AG04449 (cell line): ENCODE measurements at places on chromosomes 16 and 17.

DNA sequence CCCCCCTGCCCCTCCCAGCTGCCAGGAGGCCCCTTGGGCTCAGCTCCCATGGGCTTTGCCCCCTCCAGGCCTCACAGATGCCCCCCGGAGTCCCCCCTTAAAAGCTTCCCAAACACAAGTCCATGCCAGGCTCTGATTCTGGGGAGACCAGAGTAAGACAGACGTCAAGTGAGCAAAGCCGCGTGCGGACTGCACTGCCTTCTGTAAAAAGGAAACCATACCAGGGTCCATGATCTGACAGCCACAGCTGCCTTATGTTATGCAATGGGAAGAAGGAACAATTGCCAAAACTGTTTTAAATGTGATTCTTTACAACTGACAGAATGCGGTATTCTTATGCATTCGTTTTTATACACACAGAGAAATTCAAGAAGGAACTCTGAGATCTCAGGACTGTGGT lies 17.9 kb upstream of the HEXD start:
- DNase-seq: no peak

- no peak for DNase-seq
These were observed 102.1 kb downstream of the SNX29 start for GRCh38 chr16:12078405-12079280.

DNA sequence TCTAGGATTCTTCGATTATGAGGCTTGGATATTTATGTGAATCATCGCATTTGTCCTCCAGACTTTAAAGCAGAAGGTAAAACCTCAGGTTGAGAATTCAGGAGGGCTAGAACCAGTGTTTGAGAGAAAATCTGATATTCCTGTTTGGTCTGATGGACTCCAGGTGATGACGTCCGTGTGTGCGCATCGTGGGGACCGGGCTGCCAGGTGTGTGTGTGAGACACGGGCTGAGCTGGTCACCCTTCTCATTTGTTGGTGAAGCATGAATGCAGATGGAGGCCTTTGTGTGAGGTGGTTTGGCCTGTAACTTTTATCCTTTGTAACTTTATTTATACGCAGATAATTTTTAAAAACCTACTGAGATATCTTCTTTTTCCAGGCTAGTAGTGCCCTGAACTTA lies 42.8 kb downstream of the ZNF750 start:
- no peak for DNase-seq

- DNase-seq: no peak
These were observed 7.9 kb downstream of the TAF15 start for GRCh38 chr17:35817196-35817595.

DNA sequence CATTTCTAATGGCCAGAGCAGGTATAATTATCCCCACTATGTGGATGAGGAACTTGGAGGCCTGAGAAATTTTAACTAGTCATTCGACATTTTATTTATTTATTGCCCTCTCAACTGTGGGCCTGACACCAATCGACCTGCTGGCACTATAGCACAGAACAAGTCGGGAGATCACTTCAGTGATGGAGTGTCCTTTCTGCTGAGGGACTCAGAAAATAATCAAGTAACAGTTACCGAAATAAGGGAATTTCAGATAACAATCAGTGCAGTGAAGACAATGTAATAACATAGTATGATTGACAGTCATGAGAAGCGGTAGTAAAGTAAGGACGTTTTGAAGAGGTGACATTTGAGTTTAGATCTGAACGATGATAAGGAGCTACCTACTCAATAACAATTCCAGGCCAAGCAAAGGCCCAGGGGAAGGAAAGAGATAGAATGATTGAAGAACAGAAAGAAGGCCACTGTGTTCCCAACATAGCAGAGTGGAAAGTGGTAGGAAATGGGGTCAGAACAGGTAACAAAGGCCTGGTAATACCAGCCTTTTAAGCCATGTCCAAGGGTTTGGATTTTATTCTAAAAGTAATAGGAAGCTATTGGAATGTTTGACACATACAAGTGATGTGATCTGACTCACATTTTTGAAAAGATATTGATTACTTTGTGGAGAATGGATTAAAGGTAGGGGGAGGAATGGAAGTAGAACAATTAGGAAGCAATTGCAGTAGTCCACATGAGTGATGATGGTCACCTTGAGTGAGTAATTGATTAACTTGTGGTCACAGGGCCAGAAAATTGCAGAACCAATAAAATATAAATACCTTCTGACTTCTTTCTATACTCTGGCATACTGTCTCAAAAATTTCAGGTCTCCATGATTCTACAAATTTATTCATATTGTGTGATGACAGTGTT lies 1.4 kb downstream of the STXBP4 start:
- no peak for DNase-seq

DNA sequence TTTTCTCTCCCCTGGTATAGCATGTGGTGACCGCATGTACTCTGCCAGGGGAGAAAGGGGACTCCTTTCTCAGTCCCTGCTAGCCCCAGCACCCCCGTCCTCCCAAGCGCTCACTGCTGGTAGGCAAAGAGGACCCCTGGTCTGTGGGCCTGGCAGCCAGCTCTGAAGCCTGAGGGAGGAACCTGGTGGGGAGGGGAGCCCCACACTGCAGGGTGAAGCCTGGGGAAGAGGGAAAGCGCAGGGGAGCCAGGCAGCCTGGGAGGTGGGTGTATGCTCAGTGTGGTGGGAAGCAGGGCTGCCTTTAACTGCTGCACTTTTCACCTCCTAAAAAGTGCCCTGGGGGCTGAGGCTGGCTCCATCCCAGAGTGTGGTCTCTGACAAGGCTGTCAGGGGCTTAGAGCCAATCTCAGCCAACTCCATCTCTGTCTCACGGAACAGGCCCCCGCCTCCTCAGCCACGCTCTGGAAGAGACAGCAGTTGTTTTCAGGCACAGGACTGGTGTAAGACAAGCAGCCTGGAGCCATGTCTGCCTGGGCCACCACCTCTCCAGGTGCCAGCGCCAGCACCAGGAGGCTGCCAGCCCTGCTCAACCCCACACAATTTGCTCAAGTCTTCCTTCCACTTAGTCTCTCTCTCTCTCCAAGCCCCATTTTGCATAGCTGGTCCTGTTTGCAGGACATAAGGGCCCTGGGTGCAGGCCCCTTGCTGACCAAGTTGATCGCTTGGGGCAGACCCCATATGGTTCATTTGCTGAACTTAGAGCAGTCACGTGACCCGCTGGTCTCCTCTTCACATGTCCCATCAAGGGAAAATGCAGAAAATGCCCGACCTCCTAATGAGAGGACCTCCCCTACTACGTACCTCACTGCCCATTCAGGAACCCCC lies 14.7 kb upstream of the TBX2 start:
- DNase-seq: no peak

DNA sequence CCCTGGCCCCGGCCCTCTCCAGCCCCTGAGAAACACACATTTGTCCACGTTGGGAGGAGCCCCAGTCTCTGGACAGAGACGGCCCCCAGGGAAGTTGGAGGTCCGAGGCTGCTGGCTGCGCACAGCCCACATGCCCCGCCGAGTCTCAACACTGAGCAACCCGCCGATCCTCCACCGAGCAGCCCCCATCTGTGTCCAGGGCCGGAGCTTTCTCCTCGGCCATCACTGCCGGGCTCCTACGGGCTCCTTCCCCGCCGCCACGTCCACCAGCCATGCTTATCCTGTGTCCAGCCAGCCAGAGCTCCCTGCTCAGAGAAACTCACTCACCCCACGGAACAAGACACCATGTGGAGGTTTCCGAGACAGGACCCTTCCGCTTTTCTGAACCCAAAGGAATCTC lies 103.3 kb downstream of the ENGASE start:
- DNase-seq: no peak

- no peak for DNase-seq
These were observed 18.8 kb upstream of the BMERB1 start for GRCh38 chr16:15415511-15415985.
